GM04503 (cell line): ENCODE measurements at places on chromosomes 3 and 15.
A peak's percentile ranks its signal among the peaks of the same experiment; 100 is the strongest.

GRCh38 chr3:189673535-189673934 lies 42.3 kb downstream of the TP63 start:
- no peak for DNase-seq

- no peak for DNase-seq
Observed at GRCh38 chr3:38578081-38578475, 71.4 kb downstream of the SCN5A start.

- no peak for DNase-seq
Observed at GRCh38 chr3:32440611-32441350, 49.1 kb downstream of the CMTM7 start.

DNA sequence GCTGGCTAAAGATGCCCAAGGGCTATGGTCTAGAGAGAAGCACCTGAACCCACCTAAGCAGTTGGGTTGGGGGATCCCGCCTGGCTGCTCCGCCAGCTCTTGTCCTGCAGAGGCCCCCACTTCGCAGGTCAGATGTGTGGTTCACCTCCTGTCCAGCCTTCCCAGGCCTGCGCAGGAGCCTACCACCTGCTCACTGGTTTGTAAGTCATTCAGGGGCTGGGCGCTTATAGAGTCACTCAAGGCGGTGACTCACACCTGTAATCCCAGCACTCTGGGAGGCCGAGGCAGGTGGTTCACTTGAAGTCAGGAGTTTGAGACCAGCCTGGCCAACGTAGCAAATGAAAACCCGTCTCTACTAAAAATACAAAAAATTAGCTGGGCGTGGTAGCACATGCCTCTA lies 3.9 kb upstream of the FURIN start:
- DNase-seq, result no peak

- no peak for DNase-seq
Observed at GRCh38 chr3:25854635-25855034, 64.7 kb downstream of the OXSM start.

- peak; percentile 49 for DNase-seq
Observed at GRCh38 chr15:79475306-79475705, 43.2 kb downstream of the MINAR1 start.

- peak; percentile 34 for DNase-seq
Observed at GRCh38 chr3:66048051-66048395, 9.3 kb upstream of the MAGI1 start.

GRCh38 chr3:67018789-67019526 lies 20.9 kb downstream of the KBTBD8 start:
- no peak for DNase-seq

- no peak for DNase-seq
Observed at GRCh38 chr15:96293441-96293840, 37.1 kb upstream of the NR2F2 start.

DNA sequence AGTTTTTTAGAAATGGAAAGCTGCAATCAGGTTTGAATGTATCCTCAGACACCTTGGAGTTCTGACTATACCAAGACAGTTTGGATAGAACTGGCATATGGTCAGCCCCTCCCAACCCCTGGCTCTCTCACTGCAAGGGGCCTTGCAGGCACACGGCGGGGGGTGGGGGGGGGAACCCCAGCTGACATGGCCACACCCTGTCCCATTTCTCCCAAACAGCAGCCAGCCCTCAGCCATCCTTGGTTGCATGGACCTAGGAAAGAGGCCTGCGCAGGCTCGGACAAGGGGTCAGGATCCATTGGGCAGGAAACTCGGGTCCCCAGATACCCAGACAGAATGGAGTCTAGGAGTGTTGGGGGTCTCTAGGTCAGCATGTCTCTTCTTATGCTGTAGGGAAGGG lies 14.5 kb downstream of the CAND2 start:
- no peak for DNase-seq

GRCh38 chr3:187943677-187944389 lies 198.6 kb upstream of the BCL6 start:
- peak; percentile 20 for DNase-seq

GRCh38 chr15:39429898-39430357 lies 151.0 kb upstream of the THBS1 start:
- peak; percentile 71 for DNase-seq

GRCh38 chr3:69116897-69117296 lies 5.5 kb downstream of the LMOD3 start:
- no peak for DNase-seq

DNA sequence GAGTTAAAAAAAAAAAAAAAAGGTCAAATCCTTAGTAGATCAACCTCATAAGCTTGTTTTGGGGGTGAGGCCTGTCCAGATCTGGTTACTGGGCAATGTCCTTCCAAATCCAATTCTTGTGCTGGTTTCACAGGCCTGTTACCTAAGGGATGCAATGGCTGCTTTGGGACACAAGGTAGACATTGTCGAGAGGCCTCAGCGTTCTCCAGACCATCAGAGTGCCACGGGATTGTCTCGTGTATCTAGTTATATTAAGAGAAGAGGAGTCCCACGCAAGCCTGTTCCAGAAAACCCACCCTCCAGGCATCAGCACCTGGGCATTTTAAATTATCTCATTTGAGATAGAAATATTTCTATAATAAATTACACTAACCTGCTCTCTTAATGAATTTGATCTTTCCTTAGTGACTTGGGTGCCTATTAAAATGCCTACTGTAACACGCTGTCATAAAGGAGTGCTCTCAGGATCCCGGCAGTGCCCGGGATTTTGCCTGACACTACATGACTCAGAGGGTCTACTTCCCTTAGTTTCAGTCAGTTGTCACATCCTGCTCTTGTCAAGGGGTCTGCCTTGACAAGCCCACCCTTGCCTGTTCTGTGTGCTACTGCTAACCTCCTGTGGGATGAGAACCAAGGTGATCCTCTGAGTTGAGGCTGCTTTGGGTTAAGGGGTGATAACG lies 116.0 kb downstream of the LIPC start:
- no peak for DNase-seq

GRCh38 chr3:164030194-164030593 lies 1048.1 kb downstream of the SI start:
- DNase-seq, result no peak

GRCh38 chr15:86691091-86691663 lies 611.5 kb downstream of the AGBL1 start:
- no peak for DNase-seq

DNA sequence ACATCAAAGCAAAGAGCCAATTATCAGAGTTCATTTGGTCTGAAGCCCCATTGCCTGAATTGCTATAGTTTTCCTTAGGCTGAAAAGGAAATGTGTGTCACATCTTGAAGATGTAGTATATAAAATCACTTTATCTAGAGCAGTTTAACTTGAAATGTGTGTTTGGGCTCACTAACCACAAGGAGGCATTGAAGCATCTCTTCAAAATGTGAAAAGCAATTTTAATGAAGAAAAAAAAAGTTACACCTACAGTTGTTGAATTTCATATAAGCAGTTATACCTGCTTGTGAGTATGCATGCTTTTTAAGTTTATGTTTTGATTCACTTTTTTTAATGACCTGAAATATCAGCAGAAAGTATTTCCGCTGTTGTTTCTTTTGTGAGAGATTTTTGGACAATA lies 129.3 kb downstream of the IQCH start:
- DNase-seq, result no peak

DNA sequence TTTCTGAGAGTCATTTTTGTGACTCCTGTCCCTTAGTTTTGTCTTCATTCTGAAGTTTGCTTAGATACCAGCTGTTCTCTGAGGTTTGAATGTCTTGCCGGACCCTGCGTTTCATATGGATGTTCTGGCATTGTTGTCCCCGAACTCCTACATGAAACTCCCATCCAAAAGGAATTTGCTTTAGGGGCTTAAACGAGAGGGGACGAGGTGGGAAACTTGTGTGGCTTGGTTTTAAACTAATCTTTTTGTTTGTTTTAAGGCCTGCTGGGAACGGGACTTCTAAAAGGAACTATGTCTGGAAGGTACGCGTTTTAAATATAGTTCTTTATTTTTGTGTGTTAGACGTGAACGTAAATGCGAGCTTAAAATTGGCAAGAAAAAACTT lies 679 bp downstream of the RPL35A start:
- DNase-seq, result no peak

- DNase-seq, result no peak
Observed at GRCh38 chr3:116190095-116190494, 255.2 kb downstream of the LSAMP start.

DNA sequence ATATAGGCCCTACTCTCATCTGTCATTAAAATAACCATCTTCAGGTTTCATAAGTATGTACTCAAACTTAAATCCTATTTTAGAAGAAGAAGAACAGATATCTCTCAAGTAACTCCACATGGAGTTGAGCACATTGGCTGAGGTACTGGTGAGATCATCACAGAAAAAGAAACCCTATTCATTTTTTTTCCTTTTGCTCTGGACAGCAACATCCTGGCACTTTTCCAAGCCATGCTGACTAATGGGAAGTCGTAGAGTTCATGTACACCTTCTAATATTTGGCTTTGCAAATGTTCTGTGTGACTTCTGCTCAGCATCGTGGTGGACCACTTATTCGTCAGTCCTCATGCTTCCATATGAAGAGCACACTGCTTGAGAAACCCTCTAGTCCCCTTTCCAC lies 336.0 kb upstream of the KCNH8 start:
- DNase-seq, result no peak
